ENCODE measurements at places on chromosomes 5 and 9.

DNA sequence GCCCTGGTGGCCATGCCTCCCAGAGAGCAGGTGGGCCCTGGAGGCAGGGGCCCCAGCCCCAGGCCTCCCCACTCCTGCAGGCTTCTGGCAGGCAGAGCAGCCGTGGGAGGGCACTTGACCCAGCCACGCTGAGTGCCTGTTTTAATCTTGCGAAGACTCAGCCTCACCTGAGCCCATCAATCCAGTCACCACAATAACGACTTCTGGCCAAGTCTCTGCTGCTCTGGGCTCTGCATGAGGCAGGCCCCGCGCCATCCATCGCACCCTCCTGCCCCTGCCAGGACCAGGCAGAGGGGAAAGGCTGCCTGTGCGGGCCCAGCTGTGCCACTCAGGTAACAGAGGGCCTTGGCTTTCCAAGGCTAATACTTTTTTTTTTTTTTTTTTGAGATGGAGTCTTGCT, 32.8 kb downstream of the RASGEF1C start:
- no peak for DNase-seq

- DNase-seq: no peak
These were observed 3.7 kb downstream of the FAM163B start for GRCh38 chr9:133605446-133605845.

- no peak for DNase-seq
These were observed 3.9 kb downstream of the GABRA1 start for GRCh38 chr5:161851691-161852299.

- no peak for DNase-seq
These were observed 380.1 kb downstream of the IRX2 start for GRCh38 chr5:2371419-2371710.

DNA sequence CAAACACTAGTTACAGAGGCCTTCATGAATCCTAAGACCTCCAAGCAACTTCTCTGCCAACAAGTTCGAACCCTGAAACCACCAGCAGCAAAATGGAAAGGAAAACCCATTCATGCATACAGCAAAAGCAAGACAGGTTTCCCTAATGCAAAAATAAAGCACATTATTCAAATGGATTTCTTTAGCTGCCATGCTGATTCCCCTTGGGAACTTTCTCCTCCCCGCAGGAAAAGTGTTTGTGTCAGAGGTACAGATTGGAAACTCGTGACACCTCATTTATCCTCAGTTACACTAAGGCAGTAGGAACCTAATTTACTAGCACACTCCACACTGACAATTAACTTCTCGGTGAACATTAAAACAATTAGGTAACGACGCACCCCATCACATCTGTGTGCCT, 63.4 kb downstream of the TLE1 start:
- DNase-seq: no peak
